ENCODE measurements at places on chromosomes 3 and 15.

DNA sequence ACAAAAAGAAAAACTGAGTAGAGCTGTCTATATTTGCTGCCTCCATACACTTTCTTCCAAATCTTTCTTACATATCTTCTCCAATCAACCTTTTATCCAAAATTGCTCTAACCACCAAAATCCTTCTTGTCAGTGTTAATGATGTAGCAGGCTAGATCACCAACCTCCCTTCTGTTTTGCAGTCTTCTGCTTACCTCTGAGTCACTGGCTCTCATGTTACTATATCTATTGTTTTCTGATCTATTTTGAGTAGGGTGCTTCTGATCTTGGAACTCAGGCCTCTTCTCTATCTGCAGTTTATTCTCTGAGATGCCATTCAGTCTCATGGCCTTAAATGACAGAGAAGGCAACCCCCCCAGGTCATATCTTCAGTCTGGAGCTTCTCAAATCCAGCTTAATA, 26.3 kb upstream of the AADAC start:
- no peak for DNase-seq

DNA sequence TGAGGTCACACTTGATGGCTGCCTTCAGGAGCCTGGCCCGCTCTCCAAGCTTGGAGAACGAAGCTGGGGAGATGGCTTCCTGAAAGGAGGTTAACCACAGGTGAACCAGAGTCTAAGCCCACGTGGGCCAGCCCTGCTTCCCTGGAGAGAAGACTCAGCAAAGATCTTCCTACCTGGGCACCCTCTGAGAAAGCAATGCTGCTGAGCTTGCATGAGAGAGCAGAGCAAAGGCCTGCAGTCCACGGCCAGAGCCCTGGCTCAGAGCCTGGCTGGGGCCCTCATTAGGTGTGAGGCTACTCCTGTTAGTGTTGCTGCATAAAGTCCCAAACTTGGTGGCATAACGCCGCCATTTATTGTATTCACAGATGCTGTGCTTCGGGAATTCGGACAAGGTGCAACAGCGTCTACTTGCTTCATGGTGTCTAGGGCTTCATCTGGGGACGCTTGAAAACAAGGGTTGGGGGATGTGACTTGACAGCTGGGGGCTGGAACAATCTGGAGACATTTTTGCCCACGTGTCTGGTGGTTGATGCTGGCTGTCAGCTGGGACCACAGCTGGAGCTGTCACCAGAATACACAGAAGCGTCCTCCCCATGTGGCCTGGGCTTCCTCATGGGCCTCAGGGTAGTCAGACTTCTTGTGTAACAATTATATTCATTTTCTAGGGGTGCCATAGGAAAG, 87.9 kb upstream of the MEF2A start:
- no peak for DNase-seq

- DNase-seq = no peak
These were observed 8.3 kb downstream of the RARRES1 start for GRCh38 chr3:158723991-158724390.

- no peak for DNase-seq
These were observed 33.3 kb downstream of the SUCNR1 start for GRCh38 chr3:151906751-151907150.

GRCh38 chr3:188434594-188434993, 280.6 kb downstream of the LPP start:
- no peak for DNase-seq

DNA sequence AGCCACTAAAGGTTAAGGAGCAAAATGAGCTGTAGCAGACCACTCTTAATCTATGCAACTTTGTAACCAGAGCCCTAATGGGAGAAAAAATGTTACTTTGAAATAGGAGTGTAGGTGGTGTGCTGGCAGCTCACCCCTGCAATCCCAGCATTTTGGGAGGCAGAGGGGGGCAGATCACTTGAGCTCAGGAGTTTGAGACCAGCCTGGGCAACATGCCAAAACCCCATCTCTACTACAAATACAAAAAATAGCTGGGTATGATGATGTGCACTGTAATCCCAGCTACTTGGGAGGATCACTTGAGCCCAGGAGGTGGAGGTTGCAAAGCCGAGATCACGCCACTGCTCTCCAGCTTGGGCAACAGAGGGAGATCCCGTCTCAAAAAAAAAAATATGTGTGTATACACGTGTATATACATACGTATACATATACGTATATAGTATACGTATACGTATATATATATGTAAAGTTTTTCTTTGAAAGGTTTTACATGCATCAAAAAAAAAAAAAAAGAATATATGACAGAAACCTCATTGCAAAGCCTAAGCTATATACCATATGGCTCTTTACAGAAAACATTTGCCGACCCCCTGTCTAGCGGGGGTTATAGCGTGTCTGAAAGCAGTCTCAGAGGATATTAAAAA, 15.7 kb downstream of the CAPN7 start:
- no peak for DNase-seq

- DNase-seq = no peak
These were observed 3.3 kb downstream of the P2RY14 start for GRCh38 chr3:151275091-151275490.

GRCh38 chr3:131526801-131527347, 24.1 kb upstream of the MRPL3 start:
- no peak for DNase-seq

DNA sequence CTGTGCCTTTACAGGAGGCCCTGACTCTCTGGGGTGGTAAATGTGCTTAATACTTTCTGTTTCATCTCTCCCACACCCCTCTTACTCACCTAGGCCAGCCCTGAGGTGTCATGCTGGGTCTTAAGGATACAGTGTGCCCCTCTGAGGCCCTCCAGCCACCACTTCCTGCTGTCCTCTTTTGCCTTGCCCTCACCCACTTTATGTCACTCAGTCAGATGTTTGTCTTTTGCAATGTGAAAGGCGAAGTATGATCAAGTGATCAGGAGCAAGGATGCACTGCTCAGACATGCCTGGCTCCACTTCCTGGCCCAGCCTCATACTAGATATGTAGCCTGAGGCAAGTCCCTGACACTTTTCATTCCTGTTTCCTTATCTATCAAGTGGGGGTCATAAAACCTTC, 339.0 kb upstream of the NR2E3 start:
- DNase-seq = no peak

GRCh38 chr3:108092501-108092900, 1.7 kb upstream of the CD47 start:
- DNase-seq = no peak

DNA sequence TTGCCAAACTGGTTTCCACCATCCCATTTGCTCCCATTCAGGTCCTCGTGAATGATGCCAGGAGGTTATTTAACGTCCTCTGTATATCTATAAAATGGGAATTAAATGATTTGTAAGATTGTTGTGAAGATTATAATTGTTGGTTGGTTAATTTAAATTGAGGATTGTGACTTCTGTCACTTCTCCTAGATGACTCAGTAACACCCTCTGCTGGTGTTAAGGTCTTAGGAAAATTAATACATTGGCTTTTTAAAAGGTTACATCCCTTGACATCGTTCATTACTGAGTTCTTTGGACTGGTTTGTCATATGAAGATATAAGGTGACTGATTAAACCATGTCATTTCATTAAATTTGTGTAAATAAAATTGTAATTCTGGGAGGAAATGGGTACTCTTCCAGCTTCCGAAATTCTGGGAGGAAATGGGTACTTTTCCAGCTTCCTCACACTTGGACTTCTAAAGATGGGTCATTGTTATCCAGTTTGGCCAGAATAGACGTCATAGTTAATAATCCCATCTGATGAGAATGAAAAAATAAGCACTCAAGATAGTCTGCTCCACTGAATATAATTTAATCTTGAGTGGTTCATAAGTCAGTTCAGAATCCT, 33.3 kb upstream of the PAQR5 start:
- peak; percentile 29 for DNase-seq

- no peak for DNase-seq
These were observed 58.3 kb downstream of the CLEC3B start for GRCh38 chr3:45084361-45084760.

GRCh38 chr3:71461114-71461513, 122.4 kb downstream of the FOXP1 start:
- no peak for DNase-seq

GRCh38 chr3:97059168-97059567, 244.8 kb downstream of the EPHA6 start:
- DNase-seq = no peak

DNA sequence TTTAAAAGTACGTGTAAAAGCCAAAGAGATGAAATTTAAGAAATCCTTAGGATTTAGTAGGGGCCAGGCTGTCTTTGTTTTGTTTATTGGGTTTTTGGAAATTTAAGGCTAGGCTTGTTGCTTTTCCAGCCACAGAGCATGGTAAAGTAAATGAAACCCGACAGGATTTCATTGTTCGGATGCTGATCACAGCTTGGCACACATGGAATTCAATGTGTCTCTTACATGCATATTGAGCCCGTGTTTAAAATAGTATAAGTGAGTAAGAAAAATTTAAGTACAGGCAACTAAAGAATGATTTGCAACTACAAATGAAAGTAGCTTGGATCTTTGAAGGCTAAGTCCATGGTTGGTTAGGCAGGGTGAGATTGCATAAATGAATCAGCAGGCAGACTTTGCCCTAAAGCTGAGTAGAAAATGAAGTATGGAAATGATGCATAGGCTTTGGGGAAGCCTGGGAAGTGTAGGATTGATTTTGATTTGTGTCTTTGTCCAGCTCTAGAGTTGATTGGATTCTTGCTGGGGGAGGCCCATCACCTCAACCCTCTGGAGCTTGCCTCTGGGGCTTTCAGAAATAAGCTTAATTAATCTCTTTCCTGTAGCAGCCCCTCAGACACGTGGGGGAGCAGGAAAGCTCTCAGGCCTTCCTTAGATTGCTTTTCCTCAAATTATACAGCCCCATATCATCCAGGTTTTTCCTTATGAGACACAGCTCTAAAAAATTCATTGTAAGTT, 68.2 kb upstream of the ADAMTSL3 start:
- no peak for DNase-seq

GRCh38 chr3:194273743-194274310, 77.3 kb downstream of the CPN2 start:
- no peak for DNase-seq

- DNase-seq = no peak
These were observed 12.9 kb upstream of the SCG3 start for GRCh38 chr15:51668446-51668845.
